ENCODE measurements at places on chromosomes 7 and 10. TPM values are rescaled to one million over a fixed set of nuclear protein-coding genes. Genes with fewer than 3 reads are reported as not detected.

DNA sequence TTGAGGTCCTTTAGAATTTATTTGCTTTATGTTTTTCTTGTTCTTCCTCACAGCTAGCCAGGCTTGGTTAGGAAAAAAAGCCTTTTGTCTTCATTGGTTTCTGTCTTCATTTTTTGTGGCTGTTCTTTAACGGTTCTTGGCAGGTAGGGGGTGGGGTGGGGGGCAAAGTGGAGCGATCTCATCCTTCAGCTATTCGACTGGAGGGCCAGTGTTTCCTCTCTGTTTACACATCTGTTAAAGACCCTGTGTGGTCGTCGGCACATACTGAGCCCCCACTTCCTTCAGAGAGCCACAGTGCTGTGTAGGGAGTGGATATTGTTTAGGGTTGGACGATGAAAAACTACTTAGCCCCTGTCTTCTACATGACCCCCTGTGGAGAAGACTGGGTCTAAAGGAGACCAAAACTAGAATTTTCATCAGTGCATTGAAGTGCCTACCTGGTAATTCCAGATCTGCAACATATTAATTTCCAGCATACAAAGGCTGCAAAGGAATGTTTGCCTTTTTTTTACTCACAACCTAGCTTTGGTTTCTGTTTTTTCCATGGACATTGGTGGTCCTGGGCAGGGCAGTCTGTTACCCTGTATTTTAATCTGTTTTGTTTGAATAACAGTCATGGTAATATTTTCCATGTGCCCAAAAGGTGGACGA is 29.0 kb downstream of the PRPF18 start:
- H3K4me3 ChIP-seq, result no peak overlapping the region
- H3K27ac ChIP-seq, result peak overlapping the region; percentile 42
- H3K36me3 ChIP-seq, result peaks cover 1% of the 10 kb centered on the region
- peaks cover 28% of the 10 kb centered on the region for H3K4me1 ChIP-seq

CUX1 gene
- total RNA-seq, result 113 TPM

THSD7A gene
- total RNA-seq, result 0.05 TPM

- no peaks in the 10 kb centered on the region for H3K36me3 ChIP-seq
- no peak overlapping the region for H3K4me3 ChIP-seq
- no peaks in the 10 kb centered on the region for H3K4me1 ChIP-seq
- no peaks in the 10 kb centered on the region for H3K27me3 ChIP-seq
- H3K27ac ChIP-seq, result no peak overlapping the region
Observed at GRCh38 chr7:11675163-11675562, 156.8 kb downstream of the THSD7A start.

DNA sequence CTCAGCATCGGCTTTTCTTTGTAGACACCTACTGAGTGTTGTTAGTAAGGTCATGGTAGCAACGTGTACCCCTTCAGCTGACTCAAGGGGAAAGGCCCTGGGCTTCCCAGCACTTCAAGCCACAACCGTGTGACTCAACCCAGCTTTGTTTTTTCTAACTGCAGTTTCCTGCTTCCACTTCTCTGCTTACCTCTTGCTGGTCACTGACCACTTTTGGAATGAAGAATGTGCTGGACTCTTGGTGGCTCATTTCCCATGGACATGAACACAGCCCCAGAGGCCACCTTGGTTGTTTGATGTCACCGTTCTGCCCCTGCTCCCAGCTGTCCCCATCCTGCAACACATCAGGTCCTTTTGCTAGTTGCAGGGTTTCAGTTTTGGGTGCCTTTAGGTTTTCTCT is 69.5 kb upstream of the ZNF438 start:
- H3K27me3 ChIP-seq, result no peaks in the 10 kb centered on the region
- H3K27ac ChIP-seq, result no peak overlapping the region
- H3K4me3 ChIP-seq, result no peak overlapping the region
- no peak for DNase-seq
- no peaks in the 10 kb centered on the region for H3K36me3 ChIP-seq

MOGAT3 gene
- 6.3 TPM for total RNA-seq

DNA sequence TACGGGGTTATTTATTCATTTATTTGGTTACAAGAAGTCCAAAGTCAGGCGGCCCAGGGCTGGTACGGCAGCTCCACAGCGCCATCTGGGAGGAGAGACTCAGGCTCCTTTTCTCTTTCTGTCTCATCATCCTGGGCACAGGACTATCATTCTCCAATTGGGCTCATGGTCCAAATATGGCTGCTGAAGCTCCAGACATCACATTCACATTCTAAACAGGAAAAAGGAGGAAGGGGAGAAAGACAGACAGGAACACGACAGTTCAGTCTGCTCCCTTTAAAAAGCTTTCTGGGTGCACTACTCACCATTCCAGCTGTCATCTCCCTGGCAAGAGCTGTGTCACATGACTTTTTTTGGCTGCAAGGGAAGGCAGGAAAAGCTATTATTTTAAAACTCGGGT is 74.4 kb upstream of the PDZD8 start:
- H3K36me3 ChIP-seq, result no peaks in the 10 kb centered on the region
- no peak overlapping the region for H3K27ac ChIP-seq
- H3K4me1 ChIP-seq, result no peaks in the 10 kb centered on the region
- H3K4me3 ChIP-seq, result no peak overlapping the region
- no peaks in the 10 kb centered on the region for H3K27me3 ChIP-seq

- DNase-seq, result no peak
- H3K4me3 ChIP-seq, result no peak overlapping the region
- no peaks in the 10 kb centered on the region for H3K4me1 ChIP-seq
- no peaks in the 10 kb centered on the region for H3K27me3 ChIP-seq
Observed at GRCh38 chr7:93293229-93293628, 61.1 kb downstream of the VPS50 start.

CHRM2 gene
- not detected for total RNA-seq

DNA sequence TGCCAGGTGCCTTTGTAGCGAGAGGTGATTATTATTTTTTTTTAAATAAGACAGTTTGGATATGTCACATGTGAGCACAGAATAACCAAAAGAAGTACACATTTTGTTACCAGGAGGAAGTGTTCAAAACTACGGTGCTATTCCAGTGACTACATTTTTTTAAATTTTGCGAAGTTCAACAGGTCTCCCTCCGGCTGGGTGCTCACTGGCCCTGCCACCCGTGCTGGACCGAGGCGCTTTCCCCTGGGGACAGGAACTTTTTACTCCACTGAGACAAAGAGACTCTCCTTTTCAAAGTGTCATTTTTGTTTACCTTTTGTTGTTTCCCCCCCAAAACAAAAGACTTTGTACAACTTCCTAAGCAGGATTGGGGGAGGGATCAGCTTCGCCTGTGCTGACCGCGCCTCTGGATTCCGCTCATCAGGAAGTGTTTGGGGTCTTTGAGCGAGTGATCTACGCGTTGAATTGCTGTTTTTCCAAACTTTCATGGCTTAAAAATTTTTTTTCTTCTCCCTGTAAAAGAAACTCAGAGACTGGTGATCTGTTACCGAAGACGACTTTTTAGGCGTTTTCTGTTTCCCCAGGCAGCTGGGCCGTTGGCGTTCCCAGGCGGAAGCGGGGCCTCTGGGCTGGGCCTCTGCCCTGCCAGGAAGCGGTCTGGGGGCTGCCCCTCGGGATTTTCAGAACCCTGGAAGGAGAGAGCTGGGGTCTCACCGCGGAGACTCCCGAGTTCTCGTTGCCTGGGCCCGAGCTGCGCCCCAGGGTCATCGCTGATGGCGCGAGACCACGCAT is 7.2 kb downstream of the EN2 start:
- H3K27ac ChIP-seq, result no peak overlapping the region
- DNase-seq, result no peak

- H3K4me3 ChIP-seq, result peak overlapping the region; percentile 97
- peaks cover 44% of the 10 kb centered on the region for H3K4me1 ChIP-seq
- no peaks in the 10 kb centered on the region for H3K27me3 ChIP-seq
- peak overlapping the region; percentile 90 for H3K27ac ChIP-seq
- peak; percentile 24 for DNase-seq
- H3K36me3 ChIP-seq, result no peaks in the 10 kb centered on the region
Observed at GRCh38 chr10:32054094-32054493, 2.1 kb downstream of the KIF5B start.

- no peak for DNase-seq
- no peak overlapping the region for H3K4me3 ChIP-seq
- H3K4me1 ChIP-seq, result no peaks in the 10 kb centered on the region
- H3K27ac ChIP-seq, result no peak overlapping the region
Observed at GRCh38 chr10:124078028-124078427, 15.4 kb downstream of the CHST15 start.

DNA sequence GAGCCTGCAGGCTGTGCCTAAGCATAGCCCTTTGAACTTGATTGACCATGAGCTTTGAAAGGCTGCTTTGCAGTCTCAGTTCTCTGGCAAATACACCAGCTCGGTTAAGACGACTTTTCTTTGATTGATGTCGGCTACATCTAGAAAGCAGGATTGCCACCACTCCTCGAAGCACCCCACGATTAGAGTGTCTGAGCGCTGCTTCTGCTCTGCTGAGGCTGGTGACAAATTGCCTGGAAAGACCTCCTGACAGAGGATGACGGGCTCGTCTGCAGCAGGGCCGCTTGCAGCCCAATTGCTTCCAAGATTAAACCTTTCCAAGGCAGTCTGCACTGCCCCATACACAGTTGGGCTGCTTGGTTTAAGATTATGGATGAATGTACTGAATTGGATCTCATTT is 182.0 kb downstream of the CUX1 start:
- no peak overlapping the region for H3K4me3 ChIP-seq
- no peaks in the 10 kb centered on the region for H3K27me3 ChIP-seq
- no peak for DNase-seq
- no peak overlapping the region for H3K27ac ChIP-seq
- H3K36me3 ChIP-seq, result no peaks in the 10 kb centered on the region
- H3K4me1 ChIP-seq, result peaks cover 32% of the 10 kb centered on the region

DNA sequence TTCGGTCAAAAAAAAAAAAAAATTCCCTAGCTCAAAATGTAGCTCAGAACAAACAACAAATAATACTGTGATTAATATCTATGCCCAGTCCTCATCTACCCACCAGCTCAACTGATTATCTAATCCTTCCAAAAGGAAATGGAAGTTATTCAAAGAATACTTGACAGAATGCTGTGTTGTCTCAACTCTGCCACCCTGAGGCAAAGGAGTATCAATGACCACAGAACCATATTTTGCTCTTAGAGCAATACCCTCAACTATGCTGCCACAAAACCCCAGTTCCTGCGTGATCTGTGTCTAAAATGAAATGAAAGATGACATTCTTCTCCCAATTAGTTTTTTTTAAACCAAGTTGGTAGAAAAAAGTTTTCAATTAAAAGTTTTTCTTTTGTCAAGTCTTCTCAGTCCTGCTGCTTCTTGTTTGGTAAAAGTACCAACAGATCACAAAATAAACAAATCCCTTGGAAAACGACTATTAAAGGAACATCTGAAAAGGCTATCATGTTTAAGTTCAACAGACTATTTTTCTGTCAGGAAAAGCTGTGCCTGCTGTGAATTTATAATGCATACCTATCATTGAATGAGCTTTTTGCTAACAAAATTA is 21.6 kb downstream of the RBM28 start:
- H3K27ac ChIP-seq, result no peak overlapping the region
- no peaks in the 10 kb centered on the region for H3K36me3 ChIP-seq
- DNase-seq, result peak; percentile 33
- no peaks in the 10 kb centered on the region for H3K27me3 ChIP-seq

DNA sequence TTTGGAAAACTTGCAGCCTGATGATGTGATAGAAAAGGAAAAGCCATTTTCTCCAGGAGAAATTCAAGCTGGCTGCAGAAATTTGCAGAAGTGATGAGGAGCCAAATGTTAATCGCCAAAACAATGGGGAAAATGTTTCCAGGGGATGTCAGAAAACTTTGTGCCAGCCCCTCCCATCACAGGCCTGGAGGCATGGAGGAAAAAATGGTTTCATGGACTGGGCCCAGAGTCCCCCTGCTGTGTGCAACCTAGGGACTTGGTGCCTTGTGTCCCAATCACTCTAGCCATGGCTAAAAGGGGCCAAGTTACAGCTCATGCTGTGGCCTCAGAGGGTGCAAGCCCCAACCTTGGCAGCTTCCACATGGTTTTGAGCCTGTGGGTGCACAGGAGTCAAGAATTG is 41.0 kb downstream of the ADD3 start:
- no peaks in the 10 kb centered on the region for H3K4me1 ChIP-seq
- H3K4me3 ChIP-seq, result no peak overlapping the region
- no peak for DNase-seq
- H3K27ac ChIP-seq, result no peak overlapping the region
- H3K36me3 ChIP-seq, result no peaks in the 10 kb centered on the region
- H3K27me3 ChIP-seq, result no peaks in the 10 kb centered on the region

DNA sequence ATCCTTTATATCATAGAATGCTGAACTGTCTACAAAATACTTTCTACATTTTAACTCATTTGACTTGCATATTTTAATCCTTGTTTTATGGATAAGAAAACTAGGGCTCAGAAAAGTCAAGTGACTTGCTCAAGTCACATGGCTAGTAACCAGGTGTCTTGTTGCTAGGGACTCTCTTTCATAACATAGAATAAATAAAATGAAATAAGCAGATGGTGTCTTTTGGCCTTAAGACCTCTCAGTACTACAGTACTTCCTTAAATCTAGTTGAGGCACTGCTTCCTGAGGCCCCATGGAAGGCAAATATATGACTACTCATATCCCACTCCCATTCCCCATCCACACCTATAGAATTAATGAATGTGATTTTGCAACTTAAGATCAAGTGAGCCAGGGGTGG is 87.9 kb downstream of the CDK6 start:
- no peaks in the 10 kb centered on the region for H3K27me3 ChIP-seq
- peaks cover 39% of the 10 kb centered on the region for H3K4me1 ChIP-seq
- H3K4me3 ChIP-seq, result no peak overlapping the region
- DNase-seq, result no peak
- no peak overlapping the region for H3K27ac ChIP-seq
- no peaks in the 10 kb centered on the region for H3K36me3 ChIP-seq

All from Caco-2 (cell line).